Fibroblast of lung (primary cell): ENCODE measurements at places on chromosomes 12 and 14. TPM values are rescaled to one million over a fixed set of nuclear protein-coding genes. Genes with fewer than 3 reads are reported as not detected.

DNA sequence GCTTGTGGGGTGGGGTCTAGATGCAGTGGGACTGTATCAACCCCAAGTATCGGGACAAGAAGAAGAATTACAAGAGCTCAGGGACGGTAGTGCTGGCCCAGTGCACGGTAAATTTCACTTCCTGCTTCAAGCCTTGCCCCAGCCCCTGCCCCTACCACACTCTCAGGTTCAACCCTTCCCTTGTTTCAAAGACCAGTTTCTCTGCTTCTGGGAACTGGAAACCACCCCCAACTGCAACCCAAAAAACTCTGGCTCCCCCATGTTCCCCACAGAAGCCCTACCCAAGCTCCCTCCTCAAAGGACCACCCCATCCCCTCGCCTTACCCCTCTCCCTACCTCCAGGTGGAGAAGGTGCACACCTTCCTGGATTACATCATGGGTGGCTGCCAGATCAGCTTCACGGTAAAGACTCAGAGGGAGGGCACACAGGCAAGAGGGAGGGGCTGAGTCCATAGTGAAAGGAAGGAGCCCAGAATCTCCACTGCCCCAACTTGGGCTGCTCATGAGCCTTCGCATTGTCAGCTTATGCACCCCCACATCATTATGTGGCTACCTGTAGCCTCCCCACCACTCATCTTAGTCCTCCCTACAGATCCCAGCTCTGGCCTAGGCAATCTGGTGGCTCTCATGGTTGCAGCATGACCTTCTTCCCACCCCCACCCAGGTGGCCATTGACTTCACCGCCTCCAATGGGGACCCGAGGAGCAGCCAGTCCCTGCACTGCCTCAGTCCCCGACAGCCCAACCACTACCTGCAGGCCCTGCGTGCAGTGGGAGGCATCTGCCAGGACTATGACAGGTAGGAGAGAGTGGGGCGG lies 4.3 kb downstream of the CPNE6 start:
- DNase-seq = no peak

- no peak for DNase-seq
Observed at GRCh38 chr12:109967383-109968031, 28.7 kb downstream of the GIT2 start.

GRCh38 chr12:4707306-4707705 lies 12.9 kb upstream of the GALNT8 start:
- DNase-seq = no peak

GRCh38 chr12:126607867-126608266 lies 1542.6 kb downstream of the AACS start:
- no peak for DNase-seq

DNA sequence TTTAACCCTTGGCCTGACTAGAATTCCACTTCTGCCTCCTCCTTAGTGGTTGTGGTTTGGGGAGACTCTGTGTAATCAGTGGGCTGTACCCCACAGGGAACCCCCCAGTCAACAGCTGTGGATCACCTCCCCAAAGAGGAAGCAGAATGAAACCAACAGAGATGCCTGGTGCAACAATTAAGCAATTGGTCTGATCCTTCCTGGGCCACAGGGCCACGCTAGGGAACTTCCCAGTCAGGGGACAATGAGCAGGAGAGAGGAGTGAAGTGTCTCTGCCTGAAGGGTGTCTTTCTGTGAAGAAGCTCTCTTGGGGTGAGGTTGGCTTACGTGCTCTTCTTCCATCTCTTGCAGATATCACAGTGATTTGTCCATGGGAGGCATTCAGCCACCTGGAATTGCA lies 8.2 kb downstream of the PDE6H start:
- DNase-seq = no peak

The TMEM229B gene
- total RNA-seq = 0.77 and 0.99 TPM in 2 replicates

DNA sequence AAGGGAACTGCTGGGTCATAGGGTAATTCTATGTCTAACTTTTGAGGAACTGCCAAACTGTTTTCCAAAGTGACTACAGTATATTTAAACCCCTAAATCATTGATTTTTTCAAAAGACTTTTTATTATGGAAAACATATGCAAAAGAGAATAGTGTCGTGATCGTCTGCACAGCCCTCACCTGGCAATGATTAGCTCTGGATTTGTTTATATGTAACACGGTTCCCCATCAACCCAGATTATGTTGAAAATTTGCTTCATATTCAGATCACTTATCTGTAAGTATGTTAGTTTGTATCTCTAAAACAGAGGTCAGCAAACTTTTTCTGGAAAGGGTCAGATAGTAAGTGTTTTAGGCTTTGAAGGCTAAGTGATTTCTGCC lies 52.7 kb downstream of the CCDC92 start:
- DNase-seq = no peak

GRCh38 chr12:15580431-15580830 lies 208.8 kb downstream of the EPS8 start:
- no peak for DNase-seq

The HOXC4 gene
- total RNA-seq = 0.17 and 0.26 TPM in 2 replicates

GRCh38 chr14:65034021-65034420 lies 47.3 kb downstream of the FNTB start:
- DNase-seq = no peak

GRCh38 chr14:98953551-98954348 lies 318.2 kb downstream of the BCL11B start:
- peak; percentile 79 for DNase-seq

The TCL1B gene
- total RNA-seq = not detected in 2 replicates
